T follicular helper cell (primary cell): ENCODE measurements at places on chromosomes 2 and 18.

DNA sequence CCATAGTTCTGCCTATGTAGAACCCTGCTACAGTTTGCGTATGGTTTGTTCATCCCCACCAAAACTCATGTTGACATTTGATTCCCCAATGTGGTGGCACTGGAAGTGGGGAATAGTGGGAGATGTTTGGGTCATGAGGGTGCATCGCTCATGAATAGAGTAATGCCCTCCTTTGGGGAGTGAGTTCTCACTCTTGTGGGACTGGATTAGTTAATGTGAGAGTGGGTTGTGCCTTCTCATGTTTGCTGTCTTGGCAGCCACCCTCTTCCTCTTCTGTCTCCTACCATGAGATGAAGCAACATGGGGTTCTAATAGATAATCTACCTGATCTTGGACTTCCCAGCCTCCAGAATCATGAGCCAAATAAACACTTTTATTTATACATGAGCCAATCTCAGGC, 237.2 kb upstream of the APCDD1 start:
- no peak for DNase-seq

DNA sequence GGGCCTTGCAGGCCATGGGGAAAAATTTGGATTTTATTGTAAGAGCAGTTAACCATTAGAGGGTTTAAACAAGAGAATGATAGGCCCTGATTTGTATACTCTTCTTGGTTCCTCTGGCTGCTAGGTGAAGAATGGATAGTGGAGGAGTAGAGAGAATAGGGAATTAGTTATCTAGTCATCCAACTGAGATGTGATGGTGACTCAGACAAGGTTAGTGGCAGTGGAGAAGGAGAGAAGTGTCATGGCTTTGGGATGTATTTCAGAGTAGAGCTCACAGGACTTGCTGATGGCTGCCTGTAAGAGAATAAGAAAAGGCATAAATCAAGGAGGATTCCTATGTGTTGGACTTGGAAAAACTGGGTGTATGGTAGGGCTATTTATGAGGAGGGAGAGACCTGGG, 169.4 kb downstream of the PLCL1 start:
- no peak for DNase-seq

DNA sequence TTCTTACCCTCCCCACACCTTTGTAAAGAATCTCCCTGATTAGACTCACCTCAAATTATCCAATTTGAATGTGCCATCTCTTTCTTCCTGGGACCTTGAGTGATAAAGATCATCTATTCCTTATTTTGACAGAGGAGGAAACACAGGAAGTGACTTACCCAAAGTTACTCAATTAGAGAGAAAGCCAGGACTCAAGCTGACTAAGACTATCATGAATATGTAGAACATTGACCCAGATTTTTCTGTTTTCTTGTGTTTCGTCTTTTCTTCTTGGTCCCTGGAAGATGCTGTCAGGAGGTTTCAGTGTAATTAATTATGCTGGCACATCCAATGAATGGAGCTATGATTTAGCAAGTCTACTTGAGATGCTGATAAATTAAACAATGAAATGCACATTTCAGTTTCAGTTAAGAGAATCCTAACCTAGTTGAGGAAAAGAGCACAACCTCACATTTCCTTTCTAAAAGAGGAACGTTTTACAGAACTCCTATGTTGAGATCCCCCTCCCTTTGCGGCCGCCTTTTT, 380.4 kb downstream of the CLIP4 start:
- no peak for DNase-seq

GRCh38 chr2:47038656-47039488, 116.2 kb downstream of the STPG4 start:
- DNase-seq: no peak

DNA sequence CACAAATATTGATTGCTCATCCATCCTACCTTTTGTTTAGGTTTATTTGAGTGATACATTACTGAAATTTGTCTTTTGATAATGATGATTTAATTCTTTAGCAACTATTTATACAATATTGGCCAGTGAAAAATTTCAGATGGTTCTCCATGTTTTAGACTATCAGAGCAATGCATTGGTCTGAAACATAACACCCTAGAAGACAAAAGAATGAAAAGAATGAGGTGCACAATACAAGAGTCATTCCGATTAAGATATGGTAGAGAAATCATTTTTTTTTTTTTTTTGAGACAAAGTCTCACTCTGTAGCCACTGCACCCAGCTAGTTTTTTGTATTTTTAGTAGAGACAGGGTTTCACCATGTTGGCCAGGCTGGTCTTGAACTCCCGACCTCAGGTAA, 197.4 kb upstream of the FAM98A start:
- DNase-seq: no peak
